ENCODE measurements at places on chromosomes 16 and 17.
A peak's percentile ranks its signal among the peaks of the same experiment; 100 is the strongest.

GRCh38 chr16:72369274-72369673, 197.3 kb upstream of the PMFBP1 start:
- DNase-seq, result no peak

DNA sequence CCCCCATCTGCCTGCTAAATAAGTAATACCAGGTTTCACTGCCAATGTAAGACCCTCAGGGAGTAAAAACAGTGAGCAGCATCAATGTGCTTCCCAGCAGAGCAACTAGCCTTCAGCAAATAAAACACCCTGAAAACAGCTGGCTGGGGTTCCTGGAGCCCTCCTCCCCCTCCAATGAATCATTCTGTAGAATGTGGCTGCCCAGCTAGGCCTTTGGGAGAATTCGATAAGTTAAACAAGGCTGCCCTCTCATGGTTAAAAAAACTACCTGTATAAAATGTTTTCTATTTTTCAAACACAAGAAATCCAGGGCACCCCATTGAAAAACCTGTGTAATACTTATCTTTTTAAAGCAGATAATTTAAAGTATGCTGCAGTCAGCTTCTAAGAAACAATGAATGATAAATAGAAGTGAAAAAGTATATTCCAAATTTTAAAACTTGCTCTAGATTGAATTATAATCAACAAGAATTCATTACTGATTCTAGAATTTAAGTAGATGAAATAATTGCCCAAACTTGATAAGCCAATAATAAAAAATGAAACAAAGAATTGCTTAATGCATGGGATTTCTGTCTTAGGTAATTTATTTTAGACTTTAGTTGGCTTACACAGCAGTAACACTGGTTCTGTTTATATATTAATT, 9.4 kb upstream of the TOM1L1 start:
- no peak for DNase-seq

GRCh38 chr17:74838274-74838673, 21.4 kb downstream of the GRIN2C start:
- no peak for DNase-seq

GRCh38 chr16:49484936-49485335, 111.3 kb downstream of the C16orf78 start:
- no peak for DNase-seq

DNA sequence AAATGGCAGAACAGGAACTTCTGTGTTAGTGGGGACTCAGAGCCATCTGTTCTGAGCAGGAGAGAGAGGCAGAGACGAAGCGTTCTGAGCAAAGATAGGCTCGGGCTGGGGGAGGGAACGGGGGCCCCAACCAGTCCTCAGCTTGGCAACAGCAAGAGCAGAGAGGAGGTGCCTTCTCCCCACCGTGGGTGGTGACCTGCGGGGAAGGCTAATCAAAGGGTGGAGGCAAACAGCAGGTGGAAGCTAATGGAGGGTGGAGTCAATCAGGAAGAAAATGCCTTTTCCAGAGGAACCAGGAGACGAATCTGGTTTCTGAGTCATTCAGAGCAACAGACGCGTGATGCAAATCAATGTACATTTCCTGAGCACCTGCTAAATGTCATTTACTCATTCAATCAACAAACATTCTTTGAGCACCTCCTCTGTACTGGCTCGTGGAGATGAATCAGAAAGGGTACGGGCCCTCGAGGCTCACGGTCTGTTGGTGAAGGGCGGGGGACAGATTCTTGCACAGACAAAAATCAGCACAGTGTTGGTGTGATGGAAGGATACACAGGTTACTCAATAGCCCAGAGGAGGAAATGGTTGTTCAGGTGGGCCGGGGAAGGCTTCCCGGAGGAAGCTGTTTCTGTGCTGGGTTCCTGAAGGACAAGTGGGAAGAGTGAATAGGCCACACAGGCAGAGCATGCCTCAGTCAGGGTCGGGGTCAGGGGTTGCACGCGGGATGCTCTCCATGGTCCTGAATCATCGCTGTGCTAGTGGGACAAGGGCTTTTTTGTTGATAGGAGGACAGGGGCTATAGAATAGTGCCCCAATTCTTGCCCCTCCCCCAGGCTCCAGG, 5.7 kb upstream of the SPNS2 start:
- DNase-seq, result peak; percentile 46

- no peak for DNase-seq
These were observed 5.9 kb downstream of the CPNE2 start for GRCh38 chr16:57098188-57098841.

GRCh38 chr17:73165616-73166404, 1.0 kb downstream of the SSTR2 start:
- DNase-seq, result no peak

DNA sequence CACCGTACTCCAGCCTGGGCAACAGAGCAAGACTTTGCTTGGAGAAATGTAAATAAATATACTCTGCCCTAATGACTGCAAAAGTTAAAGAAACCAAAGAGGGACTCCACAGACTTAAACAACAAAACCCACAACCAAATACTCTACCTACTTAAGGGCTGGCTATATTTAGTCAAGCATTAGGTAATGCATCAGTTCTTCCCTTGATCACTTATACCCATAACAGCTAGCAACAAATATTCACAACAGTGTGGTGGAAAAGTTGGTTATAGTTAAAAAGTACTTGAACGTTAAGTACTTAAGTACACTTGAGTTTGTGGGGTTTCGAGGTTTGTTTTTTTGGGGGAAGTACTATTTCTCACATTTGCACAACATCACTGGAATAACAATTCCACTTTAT, 5.4 kb upstream of the HEXIM2 start:
- DNase-seq, result no peak

DNA sequence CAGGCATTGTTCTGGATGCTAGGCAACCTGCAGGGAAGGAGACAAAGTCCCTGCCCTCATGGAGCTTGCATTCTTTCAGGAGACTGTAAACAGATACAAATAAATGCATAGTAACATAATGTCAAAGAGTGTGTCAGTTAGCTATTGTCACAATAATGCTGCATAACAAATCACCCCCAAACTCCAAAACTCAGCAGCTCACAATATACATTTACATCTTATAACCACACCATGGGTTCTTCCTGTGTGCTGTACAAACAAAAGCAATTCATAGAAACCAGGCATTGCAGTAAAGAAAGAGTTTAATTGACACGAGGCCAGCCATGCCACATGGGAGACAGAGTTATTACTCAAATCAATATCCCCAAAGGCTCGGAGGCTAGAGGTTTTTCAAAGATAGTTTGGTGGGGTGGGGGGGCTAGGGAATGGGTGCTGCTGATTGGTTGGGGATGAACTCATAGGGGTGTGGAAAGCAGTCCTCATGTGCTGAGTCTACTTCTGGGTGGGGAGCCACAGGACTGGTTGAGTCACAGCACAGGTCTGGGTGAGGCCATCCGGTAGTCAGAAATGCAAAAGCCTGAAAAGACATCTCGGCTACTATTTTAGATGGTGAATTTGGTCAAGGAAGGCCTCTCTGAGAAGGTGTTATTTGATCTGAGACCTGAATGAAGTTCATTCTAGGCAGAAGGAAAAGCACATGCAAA, 79.0 kb downstream of the GPRC5B start:
- DNase-seq, result no peak

- no peak for DNase-seq
These were observed 84.2 kb downstream of the TMC6 start for GRCh38 chr17:78044280-78044835.

DNA sequence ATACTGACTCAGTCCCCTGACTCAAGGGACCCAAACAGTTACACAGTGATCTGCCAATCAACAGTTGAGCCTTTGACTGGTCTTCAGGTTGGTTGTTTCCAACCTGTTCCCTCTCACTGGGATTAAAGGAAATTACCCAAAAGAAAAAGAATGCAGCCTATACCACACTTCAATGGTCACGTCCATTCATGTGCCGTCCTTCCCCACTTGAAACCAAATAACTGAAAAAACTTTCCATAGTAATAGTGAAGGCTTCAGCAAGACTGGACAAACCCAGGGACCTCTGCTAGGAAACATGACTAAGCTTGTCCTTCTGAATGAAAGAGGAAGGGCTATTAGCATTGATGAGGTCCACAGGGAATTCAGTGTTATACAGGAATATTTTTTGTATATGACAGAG, 30.6 kb downstream of the MRPS23 start:
- no peak for DNase-seq

- no peak for DNase-seq
These were observed 7.2 kb upstream of the MFSD6L start for GRCh38 chr17:8806253-8806925.

- DNase-seq, result no peak
These were observed 1.5 kb downstream of the ST6GALNAC1 start for GRCh38 chr17:76642032-76642561.

DNA sequence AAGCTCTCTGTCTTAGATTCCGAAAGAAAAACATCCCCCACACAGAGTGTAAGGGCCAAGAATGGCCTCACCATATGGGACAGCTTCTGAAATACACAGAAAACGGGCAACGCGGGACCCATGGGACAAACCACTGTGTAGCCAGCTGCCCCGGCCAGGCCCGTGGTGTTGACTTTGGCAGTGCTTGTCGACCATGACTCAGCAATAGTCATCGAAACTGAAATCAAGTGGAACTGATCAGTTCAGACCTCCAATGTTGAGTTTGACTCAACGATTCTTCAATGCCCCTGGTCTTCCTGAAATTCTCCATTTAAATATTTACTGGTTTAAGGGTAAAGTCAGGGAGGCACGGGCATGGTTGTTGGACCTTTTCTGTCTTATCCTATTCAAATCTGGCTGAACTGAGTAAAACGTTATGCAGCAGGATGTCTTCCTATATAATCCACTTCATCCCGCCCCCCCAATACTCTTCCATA, 27.5 kb downstream of the ZFHX3 start:
- no peak for DNase-seq

DNA sequence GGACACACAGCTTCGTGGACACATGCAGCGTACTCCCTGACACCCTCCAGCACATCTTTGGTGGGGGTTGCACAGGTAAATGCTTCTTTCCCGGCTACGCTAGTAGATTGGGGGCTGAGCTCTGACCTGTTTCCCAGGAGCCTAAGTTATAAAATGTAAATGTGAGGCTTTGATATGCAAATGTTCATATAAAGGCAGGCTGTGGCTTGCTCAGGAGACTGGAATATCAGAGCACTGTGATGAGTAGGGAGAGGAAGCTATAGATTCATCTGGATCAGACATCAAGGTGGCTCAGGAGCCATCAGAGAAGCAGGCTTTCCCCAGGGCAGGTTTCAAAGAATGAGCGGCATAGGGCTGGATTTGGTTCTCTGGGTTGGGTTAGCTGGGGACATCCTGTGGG, 3.4 kb upstream of the ETV4 start:
- no peak for DNase-seq

DNA sequence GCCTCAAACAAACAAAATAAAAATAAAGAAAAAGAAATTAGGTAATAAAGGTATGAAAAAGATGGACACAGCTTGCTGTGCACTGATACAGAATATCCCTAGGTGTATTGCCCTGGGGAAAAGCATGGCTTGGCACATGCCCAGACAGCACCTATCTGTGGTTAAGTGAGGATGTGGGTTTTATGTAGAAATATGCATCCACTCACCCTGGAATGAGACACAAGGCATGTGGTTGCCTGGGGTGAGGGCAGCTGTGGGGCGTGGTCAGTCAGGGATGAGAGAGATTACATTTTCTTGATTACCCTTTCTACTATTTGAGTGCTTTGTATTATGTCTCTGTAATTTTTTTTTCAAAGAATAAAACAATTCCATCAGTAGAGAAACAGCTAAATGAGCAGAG, 6.9 kb downstream of the PLLP start:
- DNase-seq, result no peak

DNA sequence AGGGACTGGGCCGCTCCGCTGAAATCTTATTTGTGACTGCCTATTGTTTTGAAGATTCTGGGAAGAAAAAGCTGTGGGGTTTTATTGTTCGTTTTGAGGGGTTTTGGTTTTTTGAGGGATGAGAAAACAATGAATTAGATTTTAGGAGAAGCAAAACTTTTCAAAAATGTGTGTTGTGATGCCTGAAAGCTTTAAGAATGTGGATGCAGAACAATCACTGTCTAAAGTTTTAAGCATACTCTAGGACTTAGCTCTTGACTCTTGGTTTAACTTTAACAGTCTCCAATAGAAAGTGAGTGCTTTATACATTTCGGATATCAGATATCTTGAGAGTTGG, 899 bp downstream of the CFAP52 start:
- no peak for DNase-seq

DNA sequence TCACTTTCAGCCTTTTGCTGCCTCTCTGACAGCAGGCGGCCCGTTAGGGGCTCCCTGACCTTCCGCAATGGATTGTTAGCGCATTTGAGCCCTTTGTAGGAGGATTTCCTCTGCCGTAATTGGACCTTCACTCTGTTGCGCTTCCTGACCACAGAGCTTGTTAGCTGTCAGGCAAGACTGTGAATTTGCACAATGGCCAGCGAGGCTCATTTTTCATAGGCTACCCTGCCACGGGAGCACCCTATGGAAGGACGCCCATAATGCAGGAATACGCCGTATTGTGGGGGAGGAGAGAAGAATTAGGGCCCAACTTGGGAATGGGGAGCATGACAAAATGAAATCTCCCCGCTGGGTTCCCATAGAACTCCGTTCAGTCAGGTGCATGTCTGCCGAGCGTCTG, 205.2 kb upstream of the NLRP1 start:
- no peak for DNase-seq

DNA sequence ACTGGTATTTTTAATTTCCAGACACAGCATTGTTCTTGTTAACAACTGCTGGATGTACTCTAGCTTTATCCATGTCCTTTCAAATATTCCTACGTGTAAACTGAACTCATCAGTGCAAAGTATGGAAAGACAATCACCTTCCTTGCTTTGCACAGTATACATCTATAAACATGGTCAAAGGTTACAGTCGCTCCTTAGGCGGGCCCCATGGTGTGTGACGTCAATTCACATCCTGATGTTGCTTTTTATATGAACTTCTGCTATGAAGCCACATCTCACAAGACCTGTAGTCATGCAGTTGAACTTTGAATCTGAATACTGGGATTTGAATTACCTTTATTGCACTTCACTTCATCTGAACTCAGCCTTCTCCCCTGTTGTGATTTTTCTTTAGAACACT, 447.6 kb upstream of the PSMD7 start:
- DNase-seq, result no peak

DNA sequence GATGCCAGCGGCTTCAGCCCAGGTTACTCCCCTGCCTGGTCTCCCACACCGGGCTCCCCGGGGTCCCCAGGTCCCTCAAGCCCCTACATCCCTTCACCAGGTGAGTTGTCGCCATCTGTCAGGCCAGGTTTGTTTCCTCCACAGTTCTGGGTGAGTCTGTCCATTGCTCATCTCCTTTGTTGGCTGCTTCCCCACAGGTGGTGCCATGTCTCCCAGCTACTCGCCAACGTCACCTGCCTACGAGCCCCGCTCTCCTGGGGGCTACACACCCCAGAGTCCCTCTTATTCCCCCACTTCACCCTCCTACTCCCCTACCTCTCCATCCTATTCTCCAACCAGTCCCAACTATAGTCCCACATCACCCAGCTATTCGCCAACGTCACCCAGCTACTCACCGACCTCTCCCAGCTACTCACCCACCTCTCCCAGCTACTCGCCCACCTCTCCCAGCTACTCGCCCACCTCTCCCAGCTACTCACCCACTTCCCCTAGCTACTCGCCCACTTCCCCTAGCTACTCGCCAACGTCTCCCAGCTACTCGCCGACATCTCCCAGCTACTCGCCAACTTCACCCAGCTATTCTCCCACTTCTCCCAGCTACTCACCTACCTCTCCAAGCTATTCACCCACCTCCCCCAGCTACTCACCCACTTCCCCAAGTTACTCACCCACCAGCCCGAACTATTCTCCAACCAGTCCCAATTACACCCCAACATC, 28.8 kb downstream of the POLR2A start:
- DNase-seq, result no peak
